Fibroblast of skin of left quadriceps (primary cell): ENCODE measurements at places on chromosomes 13 and 19.

GRCh38 chr13:99196466-99197116 lies 4.1 kb upstream of the UBAC2 start:
- no peak for DNase-seq

DNA sequence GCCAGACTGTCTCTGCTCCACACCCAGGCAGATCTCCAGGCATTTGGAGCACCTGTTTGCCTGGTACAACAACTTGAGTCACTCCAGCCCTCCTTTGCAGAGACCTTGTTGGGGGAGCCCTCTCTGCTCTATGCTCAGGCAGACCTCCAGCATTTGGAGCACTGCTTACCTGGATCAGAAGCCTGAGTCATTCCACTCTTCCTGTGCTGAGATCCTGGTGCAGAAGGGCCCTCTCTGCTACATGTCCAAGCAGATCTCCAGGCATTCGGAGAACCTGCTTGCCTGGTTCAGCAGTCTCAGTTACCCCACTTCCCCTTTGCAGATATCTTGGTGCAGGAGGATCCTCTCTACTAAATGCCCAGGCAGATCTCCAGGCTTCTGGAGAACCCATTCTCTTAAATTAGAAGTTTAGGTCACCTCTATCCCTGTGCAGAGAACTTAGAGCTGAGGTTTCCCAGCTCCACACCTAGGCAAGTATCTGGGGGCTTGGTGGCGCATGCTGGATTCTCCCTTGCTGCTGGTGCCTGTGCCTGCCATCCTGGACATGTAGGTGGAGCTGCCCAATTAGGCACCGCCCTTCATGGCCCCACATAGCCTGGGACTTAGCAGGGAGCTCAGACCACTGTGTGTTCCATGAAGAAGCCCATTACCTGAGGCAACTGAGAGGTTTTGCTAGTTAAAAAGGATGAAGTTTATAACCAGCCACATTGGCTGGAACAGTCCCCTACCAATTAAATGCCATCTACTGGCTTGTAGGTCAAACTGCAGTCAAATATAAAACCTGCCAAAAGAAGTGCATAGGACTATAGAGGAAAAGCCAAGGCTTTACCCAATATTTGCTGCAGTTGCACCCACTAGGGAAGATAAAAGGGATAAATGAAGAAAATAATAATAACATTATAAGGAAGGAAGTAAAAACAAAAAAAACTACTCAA lies 97.6 kb upstream of the SLITRK6 start:
- DNase-seq = no peak

GRCh38 chr19:28607066-28607583 lies 605.8 kb downstream of the UQCRFS1 start:
- DNase-seq = no peak

DNA sequence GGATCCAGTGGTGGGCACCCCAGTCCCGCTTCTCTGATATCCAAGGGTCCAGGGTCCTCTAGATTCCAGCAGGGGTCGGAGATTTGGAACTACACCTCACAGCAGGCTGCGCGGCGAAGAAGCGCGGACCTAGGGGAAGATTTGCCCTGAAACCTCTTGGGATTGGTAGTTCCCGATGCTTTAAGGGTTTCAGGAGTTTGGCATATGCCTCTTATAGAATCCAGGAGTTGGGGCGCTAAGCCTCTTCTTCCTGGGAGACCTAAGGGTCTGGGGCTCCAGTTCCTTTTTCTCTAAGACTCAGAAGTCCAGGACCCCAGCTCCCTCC lies 349 bp downstream of the BCL2L12 start:
- no peak for DNase-seq

DNA sequence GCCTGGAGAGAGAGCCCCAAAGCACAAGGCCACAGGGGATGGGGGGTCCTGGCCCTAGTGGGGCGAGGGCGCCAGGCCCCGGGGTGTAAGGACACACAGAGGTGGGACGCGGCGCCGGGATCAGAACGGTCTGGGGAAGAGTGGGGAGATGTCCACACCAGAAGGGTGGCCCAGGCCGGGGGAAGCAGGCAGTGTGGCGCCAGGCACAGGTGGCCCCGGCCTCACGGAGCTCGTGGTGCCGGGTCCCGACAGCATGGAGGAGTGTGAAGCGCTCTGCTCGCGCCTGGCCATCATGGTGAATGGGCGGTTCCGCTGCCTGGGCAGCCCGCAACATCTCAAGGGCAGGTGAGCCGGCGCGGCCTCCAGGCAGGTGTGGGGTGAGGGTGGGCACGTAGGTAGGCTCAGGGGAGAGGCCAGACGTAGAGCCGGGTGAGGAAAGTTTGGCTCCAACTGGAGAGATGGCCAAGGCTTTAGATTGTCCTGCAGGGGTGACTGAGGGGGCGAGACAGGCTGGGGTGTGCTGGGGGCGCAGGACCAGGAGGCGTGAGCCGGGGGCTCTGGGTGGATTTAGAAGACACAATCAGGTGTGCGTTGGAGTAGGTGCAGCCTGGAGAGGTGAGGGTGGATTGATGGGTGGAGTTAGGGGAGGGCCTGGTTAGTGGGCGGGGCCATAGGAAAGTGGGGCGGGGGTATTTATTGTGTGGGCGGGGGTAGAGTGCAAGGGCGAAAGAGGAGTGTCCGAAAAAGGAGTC lies 2.9 kb upstream of the ARHGAP45 start:
- DNase-seq = no peak

- peak; percentile 59 for DNase-seq
Observed at GRCh38 chr19:11481534-11482383, 913 bp upstream of the ELAVL3 start.
